Brain microvascular endothelial cell (primary cell): ENCODE measurements at places on chromosomes 6 and 20.

DNA sequence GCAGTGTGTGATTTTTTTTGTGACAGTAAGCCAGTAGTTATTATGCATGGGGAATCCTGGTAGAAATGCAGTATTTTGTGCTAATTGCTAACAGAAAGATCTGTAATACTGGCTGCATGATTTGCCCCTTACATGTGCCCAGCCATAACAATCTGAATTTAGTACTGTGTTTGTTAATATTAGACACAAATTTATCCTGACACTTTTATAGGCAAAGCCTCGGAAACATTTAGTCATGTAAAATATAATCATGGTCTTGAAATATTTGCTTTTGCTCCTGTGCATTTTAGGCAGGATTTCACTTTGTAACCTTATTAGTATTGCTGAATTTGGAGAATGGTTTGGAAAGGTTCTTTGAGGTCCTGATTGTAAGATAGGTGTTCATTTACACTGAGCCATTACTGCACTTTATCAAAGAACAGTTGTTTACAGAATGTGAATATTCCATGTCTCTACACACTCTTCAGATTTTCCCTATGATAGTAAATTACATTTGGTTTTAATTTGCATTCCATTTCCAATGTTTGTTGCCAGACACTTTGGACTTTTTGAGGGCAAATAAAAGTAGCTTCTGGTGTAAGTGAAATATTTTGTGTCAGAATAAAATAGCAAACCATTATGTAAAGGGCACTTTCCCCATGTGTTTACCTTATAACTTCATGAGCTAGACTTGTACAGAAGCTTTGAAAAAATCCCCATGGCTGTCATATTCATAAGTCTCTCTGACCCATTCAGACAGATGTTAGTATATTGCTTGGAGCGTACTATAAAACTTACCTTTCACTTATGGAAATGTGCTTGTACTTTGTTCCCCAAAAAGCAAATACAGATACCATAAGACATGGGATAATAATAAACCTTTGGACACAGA, 349.9 kb downstream of the ARHGAP18 start:
- DNase-seq, result no peak

DNA sequence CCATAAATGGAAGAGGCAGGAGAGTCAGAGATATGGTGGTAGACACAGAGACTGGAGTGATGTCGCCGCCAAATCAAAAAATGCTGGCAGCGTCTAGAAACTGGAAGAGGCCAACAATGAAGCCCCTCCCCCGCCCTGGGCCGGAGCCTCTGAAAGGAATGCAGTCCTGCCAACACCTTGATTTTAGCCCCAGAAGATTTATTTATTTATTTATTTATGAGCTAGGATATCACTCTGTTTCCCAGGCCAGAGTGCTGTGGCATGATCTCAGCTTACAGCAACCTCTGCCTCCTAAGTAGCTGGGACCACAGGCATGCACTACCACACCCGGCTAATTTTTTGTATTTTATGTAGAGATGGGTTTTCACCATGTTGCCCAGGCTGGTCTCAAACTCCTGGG, 82.6 kb upstream of the CCDC167 start:
- no peak for DNase-seq

DNA sequence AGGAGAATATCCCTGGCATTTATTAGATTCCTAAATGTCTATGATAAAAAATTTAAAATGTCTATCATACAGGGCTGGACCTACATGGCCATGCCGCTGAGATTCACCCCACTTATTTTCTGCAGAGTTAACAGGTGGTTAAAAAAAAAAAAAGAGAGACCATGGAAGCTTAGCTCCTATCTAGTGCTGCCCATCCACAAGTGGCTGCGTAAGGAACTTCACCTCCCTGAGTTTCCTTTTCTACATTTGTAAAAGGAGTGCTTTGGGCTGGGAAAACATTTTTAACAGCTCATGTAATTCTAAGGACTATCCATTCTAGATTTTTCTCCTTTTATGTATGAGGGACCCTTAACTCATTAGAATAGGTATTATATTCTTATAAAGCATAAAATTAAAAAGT, 534.1 kb downstream of the MMUT start:
- no peak for DNase-seq

DNA sequence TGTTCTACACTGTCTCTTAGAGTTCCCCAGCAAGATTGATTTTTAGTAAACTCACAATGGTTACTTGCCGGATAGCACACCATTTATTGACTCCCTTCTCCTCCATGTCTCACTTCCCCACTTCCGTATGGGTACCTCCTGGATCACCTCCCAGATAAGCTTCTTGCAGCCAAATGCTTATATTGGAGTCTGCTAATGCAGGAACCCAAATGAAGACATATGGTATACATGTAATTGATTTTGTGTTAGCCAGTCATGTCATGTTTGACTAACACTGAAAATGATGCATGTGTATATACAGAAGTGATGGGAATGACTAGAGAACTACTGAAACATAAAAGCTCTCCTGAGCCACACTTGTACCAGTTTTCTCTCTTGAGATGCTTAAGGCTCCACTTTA, 46.1 kb upstream of the TMX4 start:
- no peak for DNase-seq

DNA sequence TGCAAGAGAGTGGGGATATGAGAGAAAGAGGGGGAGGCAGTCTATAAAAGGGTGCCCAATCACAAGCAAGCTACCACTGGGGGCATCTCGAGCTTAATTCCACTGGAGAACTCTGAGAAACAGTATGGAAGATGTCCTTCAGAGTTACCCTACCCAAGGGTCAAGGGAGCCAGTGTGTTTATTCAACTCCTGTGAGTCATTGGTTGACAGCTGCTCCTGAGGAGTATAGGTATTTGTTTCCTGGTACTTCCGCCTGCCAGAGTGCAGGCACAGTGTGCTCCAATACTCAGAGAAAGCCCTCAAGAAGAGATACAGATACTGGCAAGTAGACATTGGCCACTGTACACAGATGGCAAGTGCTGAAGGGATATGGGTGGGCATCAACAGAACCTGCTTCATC, 49.5 kb downstream of the ARHGAP40 start:
- DNase-seq, result no peak

- peak; percentile 62 for DNase-seq
Observed at GRCh38 chr6:39357998-39358686, 35.6 kb upstream of the KCNK16 start.

- DNase-seq, result no peak
Observed at GRCh38 chr20:4764805-4765204, 43.1 kb downstream of the PRND start.

GRCh38 chr20:63499338-63499969, 571 bp upstream of the EEF1A2 start:
- no peak for DNase-seq

DNA sequence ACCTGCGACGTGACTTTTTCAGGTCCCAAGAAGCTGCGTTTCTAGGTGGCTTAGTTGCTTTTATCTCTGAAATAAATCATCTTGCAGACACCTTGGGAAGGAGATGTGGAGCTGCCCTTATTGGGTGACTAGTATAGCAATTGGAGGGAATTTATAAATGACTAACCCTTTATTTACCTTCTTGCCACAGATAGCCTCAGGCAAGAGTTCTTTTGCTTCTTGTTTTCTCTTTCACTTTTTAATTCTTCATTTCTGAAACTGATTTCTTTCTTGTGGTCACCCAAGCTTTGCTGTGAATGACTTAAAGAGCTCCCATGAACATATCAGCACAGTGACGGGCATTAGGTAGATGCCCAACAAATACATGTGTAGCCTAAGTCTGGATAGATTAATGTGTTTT, 3.0 kb downstream of the ADGRF4 start:
- no peak for DNase-seq

DNA sequence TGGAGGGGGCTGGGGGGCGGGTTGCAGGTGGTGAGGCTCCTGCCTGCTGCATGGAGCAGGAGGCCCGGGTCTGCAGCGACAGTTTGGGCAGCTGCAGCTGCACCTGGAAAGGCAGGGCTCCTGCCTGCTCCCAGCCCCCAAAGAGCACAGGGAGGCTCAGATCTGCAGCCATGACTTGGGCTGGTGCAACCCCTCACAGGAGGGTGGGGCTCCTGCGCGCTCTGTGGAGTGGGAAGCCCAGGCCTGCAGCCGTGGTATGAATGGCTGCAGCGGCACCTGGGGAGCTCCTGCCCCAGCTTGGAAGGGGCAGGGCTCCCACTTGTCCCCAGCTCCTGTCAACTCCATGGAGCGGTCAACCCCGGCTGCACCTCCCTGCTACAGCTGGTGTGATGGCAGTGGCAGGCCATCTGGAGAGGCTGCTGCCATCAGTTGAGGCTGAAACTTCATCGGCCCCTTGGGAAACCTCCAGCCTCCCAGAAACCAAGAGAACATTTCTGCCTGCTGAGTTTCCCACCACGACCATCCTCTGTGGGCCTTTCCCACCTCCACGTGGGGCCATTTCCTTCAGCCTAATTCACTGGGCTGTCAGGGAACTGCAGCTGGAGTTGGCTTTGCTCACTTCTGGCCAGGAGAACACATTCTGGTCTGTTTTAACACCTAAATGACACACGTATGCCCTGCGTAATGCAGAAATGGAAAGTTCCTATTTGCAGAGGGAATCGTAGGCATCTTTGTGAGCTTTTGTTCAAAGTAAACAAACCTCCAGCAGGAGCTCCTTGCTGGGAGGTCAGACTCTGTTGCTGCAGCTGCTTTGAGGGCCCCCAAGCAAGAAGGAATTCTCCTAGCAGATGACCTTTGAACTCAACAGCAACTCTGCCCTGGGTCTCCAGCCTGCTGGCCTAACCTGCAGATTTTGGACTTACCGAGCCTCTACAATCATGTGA, 429.0 kb downstream of the PREX1 start:
- no peak for DNase-seq
